ENCODE measurements at places on chromosomes 2 and 18. TPM values are rescaled to one million over a fixed set of nuclear protein-coding genes. Genes with fewer than 3 reads are reported as not detected.
A peak's percentile ranks its signal among the peaks of the same experiment; 100 is the strongest.

- DNase-seq = no peak
- no peaks in the 10 kb centered on the region for H3K36me3 ChIP-seq
- no peak overlapping the region for H3K4me3 ChIP-seq
- no peaks in the 10 kb centered on the region for H3K27me3 ChIP-seq
- peak overlapping the region; percentile 76 for H3K27ac ChIP-seq
- H3K4me1 ChIP-seq = peaks cover 14% of the 10 kb centered on the region
These were observed 217.1 kb downstream of the SETBP1 start for GRCh38 chr18:44897816-44898215.

GRCh38 chr2:196758474-196759377 lies 40.8 kb downstream of the GTF3C3 start:
- H3K27me3 ChIP-seq = no peaks in the 10 kb centered on the region
- no peaks in the 10 kb centered on the region for H3K36me3 ChIP-seq
- H3K27ac ChIP-seq = no peak overlapping the region
- DNase-seq = no peak
- H3K4me3 ChIP-seq = no peak overlapping the region

- H3K27me3 ChIP-seq = no peaks in the 10 kb centered on the region
- H3K27ac ChIP-seq = no peak overlapping the region
- DNase-seq = no peak
- H3K4me3 ChIP-seq = no peak overlapping the region
These were observed 92.0 kb upstream of the CYP1B1 start for GRCh38 chr2:38167968-38168350.

DNA sequence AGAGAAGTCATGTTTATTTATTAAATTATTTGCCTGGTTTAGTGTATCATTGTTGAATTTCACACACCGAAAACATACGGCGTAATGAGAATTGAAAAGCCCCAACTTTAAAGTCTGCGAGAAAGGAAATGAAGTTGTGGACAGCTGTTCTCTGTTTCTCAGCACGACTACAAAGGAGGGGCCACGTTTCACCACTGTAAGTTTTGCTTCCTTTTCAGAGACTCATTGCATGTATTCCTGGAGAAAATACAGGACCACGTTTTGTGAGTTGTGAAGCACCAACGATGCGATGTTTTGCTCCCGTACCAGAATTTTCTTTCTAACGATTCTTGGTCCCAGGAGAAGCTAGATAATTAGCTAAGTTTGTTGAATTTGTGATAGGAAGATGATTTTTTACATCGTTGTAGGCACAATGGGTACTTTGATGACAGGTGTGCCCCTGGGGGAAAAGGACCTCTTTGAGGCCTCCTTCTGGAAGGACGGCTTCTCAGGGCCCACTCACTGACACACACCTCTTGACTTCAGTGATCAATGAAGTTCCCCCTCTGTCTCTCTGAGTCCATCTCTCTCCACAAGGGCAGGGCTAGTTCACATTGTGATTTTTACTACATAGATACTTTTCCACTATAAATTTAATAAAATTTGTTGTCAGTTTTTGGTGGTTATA lies 23.7 kb upstream of the ACKR3 start:
- H3K27ac ChIP-seq = no peak overlapping the region
- H3K27me3 ChIP-seq = no peaks in the 10 kb centered on the region
- DNase-seq = no peak
- H3K4me3 ChIP-seq = no peak overlapping the region
- no peaks in the 10 kb centered on the region for H3K36me3 ChIP-seq
- no peaks in the 10 kb centered on the region for H3K4me1 ChIP-seq

The COL4A4 gene
- 5.7 TPM for total RNA-seq

DNA sequence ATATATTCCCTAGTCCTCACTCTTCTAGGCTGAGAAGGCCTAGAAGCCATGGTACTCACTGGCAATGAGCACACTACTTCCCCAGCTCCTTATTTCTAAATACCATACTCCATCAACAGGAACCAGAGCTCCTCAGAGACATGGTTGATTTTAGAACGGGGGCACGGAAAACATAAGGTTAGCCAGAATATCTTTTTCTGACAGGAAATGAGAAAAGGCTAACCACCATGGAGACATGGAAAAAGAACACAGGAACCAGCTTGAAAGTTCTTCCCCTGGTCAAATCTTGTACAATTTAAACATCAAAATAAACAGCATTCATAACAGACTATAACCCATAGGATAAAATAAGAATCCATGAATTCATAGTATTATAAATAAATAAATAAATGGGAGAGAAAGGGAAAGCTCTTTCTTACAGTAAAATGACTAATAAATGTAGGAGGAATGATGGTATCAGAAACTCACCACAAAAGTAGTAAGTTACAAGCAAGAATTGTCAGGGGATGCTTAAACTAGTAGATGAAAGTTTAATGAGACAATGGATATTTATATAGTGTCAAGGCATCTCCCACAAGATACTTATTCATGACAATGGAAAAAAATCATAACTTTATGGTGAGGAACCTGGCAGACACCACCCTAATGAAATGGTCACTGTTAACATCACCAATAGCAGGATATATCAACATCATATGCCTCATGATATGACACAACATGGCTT lies 20.6 kb upstream of the GCC2 start:
- no peak for DNase-seq
- no peaks in the 10 kb centered on the region for H3K36me3 ChIP-seq
- H3K27ac ChIP-seq = no peak overlapping the region
- H3K4me1 ChIP-seq = no peaks in the 10 kb centered on the region

- no peak overlapping the region for H3K27ac ChIP-seq
- no peaks in the 10 kb centered on the region for H3K27me3 ChIP-seq
- H3K4me3 ChIP-seq = no peak overlapping the region
- DNase-seq = peak; percentile 19
- no peaks in the 10 kb centered on the region for H3K4me1 ChIP-seq
- H3K36me3 ChIP-seq = no peaks in the 10 kb centered on the region
These were observed 167.3 kb upstream of the SKOR2 start for GRCh38 chr18:47418746-47419145.

The TPO gene
- total RNA-seq = 0.49 TPM

The IL1F10 gene
- total RNA-seq = not detected

- H3K27me3 ChIP-seq = no peaks in the 10 kb centered on the region
- H3K27ac ChIP-seq = no peak overlapping the region
- H3K4me3 ChIP-seq = no peak overlapping the region
- no peaks in the 10 kb centered on the region for H3K36me3 ChIP-seq
- DNase-seq = no peak
- H3K4me1 ChIP-seq = no peaks in the 10 kb centered on the region
These were observed 628.7 kb upstream of the PIK3C3 start for GRCh38 chr18:41326311-41326710.

- H3K36me3 ChIP-seq = no peaks in the 10 kb centered on the region
- H3K4me1 ChIP-seq = no peaks in the 10 kb centered on the region
- no peak for DNase-seq
- H3K27me3 ChIP-seq = no peaks in the 10 kb centered on the region
These were observed 74.9 kb upstream of the UBE2E3 start for GRCh38 chr2:180905461-180905860.

- no peak overlapping the region for H3K27ac ChIP-seq
- H3K4me3 ChIP-seq = no peak overlapping the region
- no peaks in the 10 kb centered on the region for H3K27me3 ChIP-seq
- no peaks in the 10 kb centered on the region for H3K36me3 ChIP-seq
- no peaks in the 10 kb centered on the region for H3K4me1 ChIP-seq
- DNase-seq = no peak
These were observed 136.6 kb upstream of the GLI2 start for GRCh38 chr2:120599072-120599471.

DNA sequence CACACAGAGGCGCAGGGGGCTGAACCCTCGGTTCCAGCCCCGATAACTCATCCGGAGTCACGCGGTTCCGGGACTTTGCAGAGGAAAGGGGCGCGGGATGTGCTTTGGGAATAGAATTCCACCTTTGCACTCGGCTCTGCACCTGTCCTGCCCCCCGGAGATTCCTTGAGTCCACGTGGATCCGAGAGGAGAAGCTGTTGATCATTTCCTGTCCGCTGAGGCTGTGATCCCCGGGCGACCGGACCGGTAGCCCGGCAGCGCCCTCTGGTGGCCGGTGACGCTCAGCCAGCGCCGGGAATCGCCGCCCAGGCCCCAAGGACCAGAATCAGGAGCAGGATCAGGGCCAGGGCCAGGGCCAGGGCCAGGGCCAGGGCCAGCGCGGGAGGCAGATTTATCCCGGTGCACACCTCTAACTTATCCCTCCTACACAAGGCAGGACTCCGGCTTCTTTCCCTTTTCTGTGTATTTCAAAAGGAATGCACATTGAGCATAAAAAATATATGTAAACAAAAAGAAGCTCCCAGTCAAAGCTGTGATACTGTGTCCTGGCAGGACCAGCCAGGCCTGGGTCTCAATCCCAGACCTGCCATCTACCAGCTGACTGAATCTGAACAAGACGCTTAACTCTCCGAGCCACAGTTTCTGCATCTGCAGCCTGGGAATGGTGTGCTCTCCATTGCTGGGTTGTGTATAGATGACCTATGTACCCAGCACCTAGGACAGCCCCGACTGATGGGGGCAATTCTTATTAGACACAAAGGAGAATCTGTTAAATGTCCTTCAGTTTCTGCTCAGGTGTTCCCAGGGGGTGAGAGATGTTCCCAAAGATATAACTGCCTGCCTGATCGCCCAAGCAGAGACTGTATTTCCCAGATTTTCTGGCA lies 8.5 kb upstream of the SPATA3 start:
- peak; percentile 67 for DNase-seq
- no peak overlapping the region for H3K27ac ChIP-seq
- H3K4me1 ChIP-seq = no peaks in the 10 kb centered on the region
- peaks cover 5% of the 10 kb centered on the region for H3K27me3 ChIP-seq

DNA sequence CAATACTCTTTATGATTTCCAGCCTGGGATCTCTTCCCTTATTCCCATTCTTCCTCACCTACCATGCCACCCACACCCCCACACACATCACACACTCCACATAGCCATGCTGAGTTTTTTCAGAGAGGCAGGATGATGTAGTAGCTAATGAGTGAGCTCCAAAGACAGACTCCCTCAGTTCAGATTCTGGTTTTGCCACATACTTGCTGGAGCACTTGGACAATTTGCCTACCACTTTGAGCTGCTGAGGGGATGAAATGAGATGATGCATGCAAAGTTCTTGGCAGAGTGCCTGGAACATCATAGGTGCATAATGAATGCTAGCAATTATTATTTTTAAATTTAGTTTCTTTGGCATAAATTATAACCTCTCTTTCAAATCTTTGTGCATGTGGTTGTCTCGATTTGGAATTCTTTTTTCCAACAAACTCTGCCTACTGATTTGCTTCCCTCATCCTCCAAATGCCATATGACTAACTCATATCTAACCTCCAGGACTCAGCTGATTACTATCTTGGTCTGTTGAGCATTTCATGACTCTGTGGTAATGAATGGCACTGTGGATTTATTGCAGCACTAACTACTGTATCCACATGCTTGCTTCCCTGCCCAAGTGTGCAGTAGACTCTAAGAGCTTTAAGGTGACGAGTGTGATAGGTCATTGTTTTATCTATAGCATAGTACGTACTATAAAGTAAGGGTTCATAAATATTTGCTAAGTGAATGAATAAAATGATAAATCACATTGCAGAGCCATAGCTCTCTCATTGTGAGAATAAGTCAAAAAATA lies 99.1 kb downstream of the TACR1 start:
- H3K4me1 ChIP-seq = no peaks in the 10 kb centered on the region
- H3K36me3 ChIP-seq = no peaks in the 10 kb centered on the region
- no peak overlapping the region for H3K27ac ChIP-seq
- no peaks in the 10 kb centered on the region for H3K27me3 ChIP-seq

DNA sequence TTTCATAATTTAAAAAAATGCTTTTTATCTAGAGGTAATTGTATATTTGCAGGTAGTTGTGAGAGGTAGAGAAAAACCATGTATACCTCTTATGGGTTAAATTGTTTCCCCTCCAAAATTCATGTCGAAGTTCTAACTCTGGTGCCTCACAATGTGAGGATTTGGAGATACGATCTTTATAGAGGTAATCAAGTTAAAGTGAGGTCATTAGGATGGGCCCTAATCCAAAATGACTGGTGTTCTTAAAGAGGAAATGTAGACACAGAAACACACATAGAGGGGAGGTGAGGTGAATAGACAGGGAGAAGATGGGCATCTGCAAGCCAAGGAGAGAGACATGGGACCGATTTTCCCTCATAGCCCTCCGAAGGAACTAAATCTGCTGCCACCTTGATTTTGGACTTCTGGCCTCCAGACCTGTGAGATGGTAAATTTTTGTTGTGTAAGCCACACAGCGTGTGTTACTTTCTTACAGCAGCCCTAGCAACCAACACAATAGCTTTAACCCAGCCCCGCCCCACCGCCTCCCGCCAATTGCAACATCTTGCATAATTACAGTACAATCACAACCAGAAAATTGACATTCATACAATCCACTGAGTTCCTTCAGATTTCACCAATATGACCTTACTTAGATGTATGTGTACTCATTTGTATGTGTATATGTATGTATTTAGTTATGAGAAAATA lies 208.9 kb downstream of the MIB1 start:
- DNase-seq = no peak
- H3K4me3 ChIP-seq = no peak overlapping the region
- H3K27me3 ChIP-seq = no peaks in the 10 kb centered on the region
- no peaks in the 10 kb centered on the region for H3K36me3 ChIP-seq

The DNPEP gene
- total RNA-seq = 32.8 TPM

DNA sequence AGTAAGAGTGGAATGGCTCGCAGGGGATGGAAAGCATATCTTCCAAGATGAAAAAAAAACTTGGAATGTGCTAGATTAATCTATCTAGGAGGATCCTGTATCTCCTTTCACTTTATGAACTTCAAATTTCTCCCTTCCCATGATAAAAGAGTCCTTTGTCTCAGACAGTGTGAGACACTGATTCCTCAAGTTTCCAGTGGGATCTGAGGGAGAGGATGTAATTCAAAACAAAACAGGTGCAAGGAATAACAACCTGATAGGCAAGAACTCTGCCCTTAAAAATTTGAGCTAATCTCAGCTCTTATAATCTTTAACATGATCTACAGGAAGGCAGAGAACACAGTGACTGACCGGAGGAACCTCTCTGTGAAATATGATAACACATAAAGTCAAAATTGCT lies 162.0 kb upstream of the ZFP36L2 start:
- no peaks in the 10 kb centered on the region for H3K27me3 ChIP-seq
- no peaks in the 10 kb centered on the region for H3K4me1 ChIP-seq
- no peak for DNase-seq
- no peak overlapping the region for H3K27ac ChIP-seq
- H3K4me3 ChIP-seq = no peak overlapping the region
- H3K36me3 ChIP-seq = no peaks in the 10 kb centered on the region

- H3K4me1 ChIP-seq = no peaks in the 10 kb centered on the region
- H3K4me3 ChIP-seq = no peak overlapping the region
- H3K27ac ChIP-seq = no peak overlapping the region
- no peaks in the 10 kb centered on the region for H3K36me3 ChIP-seq
- DNase-seq = no peak
These were observed 476.5 kb downstream of the LRP1B start for GRCh38 chr2:141654311-141654710.

The GTF2A1L gene
- not detected for total RNA-seq

DNA sequence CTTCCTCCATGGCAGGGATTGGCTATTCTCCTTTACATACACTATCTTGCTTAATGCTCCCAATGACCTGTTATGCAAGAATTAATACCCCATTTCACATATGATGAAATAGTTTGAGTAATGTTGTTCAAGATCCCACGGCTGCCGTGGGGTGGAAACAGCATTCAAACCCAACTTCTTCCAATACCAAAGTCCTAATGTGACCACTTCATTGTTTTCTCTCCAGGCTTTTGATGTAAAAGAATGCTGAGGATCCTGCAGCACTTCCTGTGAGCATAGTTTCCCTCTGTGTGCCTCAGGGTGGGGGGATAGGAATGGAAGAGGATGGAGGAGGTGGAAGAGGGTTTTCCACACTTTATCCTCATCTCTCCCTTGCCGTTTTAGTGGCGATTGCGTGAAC lies 199.4 kb downstream of the IRS1 start:
- no peak overlapping the region for H3K27ac ChIP-seq
- no peaks in the 10 kb centered on the region for H3K36me3 ChIP-seq
- no peak for DNase-seq
- no peaks in the 10 kb centered on the region for H3K27me3 ChIP-seq
- H3K4me3 ChIP-seq = no peak overlapping the region

The CFAP210 gene
- 0.09 TPM for total RNA-seq

Measured in pancreas (tissue), 10 donors.